Hypothalamus (tissue), 51 donors: ENCODE measurements at places on chromosomes 3 and 15.

- no peak for DNase-seq
These were observed 8.4 kb downstream of the MITF start for GRCh38 chr3:69747511-69748258.

GRCh38 chr15:60859996-60860494 is 369.1 kb downstream of the RORA start:
- DNase-seq, result no peak

DNA sequence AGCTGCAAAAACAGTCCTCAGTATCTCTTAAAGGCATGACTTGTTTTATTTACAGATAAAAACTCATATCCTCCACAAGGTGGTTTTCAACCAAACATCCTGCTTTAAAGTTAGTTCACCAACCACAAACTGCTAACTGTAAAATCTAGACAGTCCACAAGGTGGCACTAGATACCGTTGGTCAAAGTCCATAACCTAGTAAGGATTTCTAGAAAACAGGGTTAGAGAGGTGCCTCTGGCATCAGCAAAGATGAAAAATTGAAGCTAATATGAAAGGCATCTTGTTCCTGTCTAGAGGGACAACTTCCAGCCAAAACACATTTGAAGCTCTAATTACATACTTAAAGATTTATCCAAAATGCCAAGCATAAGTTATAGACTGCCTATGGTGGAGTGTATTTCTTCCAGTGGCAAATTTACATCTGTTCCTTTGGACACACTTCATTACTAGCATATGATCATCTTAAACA is 56.0 kb downstream of the ZMAT3 start:
- peak; percentile 43 for DNase-seq

DNA sequence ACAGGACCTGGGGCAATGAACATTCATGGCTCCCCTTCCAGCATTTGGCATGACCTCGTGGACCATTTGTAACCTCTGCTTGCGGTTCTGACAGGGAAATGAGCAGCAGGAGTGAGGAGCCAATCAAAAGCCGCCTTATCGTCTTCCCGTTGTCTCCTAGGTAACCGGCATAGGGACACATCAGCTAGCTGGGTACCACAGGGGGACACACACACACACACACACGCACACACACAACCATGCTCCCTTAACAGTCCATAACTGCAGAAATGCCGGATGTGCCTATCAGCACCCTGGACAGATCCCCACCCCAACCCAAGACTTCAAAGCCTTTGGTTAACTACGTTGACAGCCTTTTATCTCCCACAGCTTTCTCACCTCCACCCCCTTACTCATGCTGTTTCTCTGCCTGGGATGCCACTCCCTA is 53.4 kb upstream of the CCDC174 start:
- DNase-seq, result no peak

GRCh38 chr15:47340571-47340920 is 376.8 kb upstream of the SEMA6D start:
- no peak for DNase-seq

GRCh38 chr3:11570789-11571495 is 72.8 kb downstream of the VGLL4 start:
- no peak for DNase-seq

- no peak for DNase-seq
These were observed 79.5 kb downstream of the LINGO1 start for GRCh38 chr15:77553257-77553656.

- DNase-seq, result peak; percentile 88
These were observed 154.0 kb downstream of the ADAMTS9 start for GRCh38 chr3:64533617-64534317.

DNA sequence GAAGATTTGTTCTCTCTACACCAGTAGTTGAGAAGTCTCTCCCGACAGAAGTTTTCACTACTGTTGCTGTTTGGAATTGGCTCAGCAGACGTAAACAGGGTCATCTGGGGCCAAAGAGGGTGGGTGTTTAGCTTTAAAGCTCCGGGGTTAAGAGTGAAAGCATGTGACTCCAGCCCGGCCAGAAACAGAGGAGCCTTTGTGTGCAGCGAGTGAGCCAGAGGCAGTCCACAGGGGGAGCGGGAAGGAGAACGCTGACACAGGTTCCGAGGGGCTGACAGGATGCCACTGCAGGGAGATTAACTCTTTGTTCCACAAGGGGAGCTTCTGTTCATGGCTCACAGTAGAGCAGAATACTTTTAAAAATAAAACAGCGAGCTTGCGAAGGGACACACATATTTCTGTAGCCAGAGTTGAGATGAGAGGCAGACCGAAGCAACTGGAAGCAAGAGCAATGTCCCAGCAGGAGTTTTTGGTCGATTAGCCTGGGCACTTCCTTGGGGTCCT is 26.9 kb downstream of the BMF start:
- peak; percentile 86 for DNase-seq

GRCh38 chr15:52232327-52232726 is 41.1 kb upstream of the GNB5 start:
- no peak for DNase-seq

DNA sequence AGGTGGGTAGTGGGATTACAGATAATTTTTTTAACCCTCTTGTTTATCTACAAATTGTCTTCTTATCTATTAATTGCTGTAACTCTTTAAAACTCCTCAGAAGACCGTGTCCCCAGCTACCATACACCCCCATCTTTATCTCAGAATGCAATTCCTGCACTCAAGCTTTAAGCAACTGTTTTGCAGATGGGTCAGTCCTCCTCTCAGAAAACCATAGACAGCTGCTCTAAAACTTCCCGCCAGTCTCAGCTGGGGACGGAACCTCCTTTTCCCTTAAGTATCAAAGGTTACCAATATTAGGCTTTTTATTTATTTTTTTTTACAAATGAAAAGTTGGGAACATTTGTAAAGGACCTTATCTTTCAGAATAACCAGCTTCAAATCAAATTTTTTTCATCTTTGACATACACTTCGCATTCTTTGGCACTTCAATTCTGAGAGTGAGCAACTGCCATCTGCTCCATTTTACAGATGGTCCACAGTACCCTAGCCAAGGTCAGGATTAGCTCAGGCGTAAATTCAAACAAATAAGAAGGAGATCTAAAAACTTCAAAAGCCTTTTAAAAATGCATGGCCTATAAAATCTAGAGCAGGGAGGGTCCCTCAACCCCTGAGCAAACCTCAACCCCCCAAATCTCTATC is 1.3 kb downstream of the GATM start:
- DNase-seq, result no peak

DNA sequence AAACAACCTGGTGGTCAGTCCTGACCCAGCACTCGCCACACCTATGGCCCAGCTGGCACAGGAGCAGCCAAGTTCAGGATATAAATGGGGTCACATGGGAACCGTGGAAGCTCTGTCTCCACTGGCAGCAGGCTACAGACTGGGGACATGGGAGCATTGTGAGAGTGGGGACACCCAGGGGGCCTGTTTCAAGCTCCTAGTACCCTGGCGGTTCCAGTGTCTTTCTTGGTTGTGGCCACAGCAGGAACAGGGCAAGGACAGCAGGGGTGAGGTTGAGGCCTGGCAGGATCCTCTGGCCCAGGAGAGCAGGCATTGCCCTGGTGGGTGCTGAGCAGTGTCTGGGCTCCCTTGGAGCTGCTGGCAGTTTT is 1.9 kb downstream of the CSK start:
- no peak for DNase-seq

DNA sequence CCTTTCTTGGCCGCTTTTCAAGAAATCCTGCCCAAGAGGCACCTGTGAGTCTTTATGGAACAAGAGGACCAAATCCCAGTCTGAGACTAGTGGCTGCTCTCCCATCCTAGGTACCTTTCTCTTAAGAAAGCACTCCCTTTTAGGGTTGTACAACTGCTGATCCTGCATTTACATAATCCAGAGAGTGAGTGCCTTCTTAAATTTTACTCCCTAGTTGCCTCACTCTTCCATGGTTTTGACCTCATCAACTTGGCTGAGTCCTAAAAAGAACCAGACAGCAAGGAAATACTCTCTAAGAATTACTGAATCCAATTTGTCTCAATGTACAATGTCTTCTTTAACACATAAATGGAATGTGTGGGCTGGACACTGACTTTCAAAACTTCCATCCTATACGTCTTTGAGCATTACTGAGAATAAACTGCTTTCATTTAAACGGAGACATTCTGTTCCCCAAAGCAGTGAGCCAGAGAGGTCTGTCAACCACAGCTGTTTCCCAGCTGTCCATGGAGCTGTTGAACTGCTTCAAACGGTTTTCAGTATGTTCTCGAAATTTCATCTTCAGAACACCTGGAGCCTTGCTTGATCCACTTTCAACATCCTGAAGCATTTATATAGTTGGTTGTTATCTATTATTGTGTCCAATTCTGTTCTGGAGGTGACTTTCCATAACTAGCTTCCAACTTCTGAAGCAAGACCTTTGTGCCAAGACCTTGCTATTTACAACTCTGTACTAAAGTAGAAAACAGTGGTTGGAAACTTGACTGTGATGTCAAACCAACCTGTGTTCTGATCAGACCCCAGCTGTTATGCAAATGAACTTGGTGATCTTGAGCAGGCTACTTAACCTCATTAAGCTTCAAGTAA is 179.1 kb downstream of the SLC9A9 start:
- DNase-seq, result no peak

DNA sequence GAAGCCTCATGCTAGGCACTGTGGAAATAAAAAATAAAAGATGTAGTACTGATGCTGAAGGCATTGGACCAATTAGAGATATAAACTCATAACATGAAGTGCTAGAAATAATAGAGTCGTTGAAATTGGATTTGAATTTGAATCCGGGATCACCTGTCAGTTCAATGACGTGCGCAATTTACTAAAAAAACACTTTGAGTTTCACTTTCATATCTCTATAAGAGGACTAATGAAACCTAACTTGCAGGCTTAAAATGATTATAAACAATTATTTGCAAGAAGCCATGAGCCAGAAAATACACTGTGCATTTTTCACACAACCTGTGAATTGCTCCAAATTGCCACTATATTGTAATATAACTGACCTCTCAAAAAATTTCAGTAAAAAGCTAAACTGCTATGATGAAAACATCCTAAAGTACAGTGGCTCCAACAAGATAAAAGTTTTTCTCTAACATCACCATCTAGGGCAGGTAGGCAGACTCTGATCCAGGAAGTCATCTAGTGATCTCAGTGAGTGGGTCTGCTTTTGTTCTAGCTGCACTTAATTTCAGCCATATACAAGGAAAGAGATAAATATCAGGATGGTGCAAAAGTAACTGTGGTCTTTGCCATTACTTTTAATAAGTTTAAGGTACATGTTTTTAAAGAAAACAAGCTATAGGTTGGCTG is 440.2 kb downstream of the CNTN6 start:
- no peak for DNase-seq

DNA sequence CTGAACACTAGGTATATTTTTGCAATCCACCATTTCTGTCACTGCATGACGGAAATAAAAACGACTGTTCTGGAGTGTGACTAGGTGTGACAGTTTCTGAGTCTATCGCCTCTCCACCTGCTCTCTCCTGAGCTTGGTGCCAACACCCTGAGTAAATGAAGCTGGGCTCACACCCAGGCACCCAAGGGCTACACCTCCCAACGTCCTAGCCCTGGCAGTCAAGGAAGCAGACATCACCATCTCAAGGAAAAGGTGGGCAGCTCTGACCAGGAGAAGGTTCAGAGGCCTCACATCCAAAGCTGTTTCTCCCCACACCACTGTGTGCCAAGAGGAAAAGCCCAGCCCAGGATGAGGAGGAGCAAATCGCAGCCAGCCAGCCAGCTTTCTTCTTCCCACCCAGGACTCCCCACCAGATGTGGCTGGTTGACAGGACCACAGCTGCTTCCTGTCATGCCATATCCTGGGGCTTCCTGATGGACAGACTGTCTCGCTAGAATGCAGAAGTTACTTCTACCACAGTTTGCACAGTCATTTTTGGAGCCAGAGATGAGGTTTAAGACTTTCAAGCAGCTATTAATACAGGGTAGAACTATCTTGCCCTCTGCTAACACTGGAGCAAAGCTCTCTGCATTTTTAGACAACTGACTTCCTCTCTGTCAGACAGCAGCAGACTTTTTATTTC is 3.3 kb downstream of the SCAMP2 start:
- peak; percentile 9 for DNase-seq

DNA sequence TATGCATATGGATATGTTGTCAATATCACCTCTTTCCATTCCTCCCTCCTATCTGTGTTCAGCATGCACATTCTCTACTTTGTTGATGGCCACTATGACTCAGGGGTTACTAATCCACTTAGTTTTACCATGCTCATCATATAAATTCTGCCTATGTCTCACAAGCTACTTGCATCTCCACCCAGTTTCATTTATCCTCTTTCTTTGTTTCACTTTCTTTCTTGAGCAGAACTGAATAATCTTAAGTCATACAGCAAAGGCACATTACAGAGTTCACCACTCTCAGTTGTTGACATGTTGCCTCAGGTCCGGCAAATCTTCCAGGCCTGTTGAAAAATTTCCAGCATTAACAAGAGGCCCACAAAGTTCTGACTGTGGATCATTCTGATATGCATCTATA is 71.5 kb downstream of the SSR3 start:
- DNase-seq, result no peak

DNA sequence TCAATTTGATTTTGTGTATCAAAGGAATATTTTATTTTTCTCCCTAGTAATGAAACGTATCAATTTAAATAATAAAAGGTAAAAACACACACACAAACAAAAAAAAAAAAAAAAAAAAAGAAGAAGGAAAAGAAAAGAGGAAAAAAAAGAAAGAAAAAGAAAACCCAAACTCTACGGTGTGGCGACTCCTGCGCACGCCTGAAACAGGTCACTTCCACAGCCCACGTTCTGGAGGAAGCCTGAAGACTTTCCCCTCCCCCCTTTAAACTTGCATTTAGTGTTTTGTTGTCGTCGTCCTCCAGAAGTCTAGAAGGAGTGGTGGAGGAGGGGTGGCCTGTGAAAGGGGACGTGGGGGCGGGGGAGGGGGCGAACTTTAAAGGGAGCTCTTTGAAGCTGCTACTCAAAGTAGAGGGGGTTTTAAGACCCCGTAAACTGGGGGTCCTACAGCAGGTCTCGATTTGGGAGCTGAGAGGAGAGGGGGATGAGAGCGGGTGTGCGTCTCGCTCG is 2.3 kb upstream of the TLE3 start:
- DNase-seq, result no peak

DNA sequence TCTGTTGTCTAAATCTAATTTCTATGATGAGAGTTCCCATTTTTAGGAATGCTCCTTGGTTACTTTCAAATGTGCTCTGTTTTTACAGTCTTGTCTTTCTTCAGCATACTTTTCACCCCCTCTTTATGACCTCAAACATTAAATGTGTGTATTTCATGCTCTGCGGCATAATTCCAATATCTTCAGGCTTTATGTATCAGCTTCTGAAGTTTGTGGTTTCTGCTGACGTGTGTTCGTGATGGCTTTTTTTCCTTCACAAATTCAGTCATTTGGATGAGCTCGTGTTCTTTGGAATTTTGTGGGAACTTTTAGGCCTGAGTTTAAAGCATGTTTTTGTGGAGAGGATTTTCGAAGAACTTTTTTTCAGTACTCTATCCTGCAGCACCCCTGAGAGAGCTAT is 97.7 kb upstream of the CHRNA7 start:
- no peak for DNase-seq

GRCh38 chr3:101850246-101851051 is 1.1 kb downstream of the NFKBIZ start:
- no peak for DNase-seq

- DNase-seq, result no peak
These were observed 278.6 kb downstream of the SQOR start for GRCh38 chr15:45913451-45913850.
